NCI-H2029 treated with DMSO at 0.1 percent for 48 hours (cell line): ENCODE measurements at places on chromosomes 6 and 20.

DNA sequence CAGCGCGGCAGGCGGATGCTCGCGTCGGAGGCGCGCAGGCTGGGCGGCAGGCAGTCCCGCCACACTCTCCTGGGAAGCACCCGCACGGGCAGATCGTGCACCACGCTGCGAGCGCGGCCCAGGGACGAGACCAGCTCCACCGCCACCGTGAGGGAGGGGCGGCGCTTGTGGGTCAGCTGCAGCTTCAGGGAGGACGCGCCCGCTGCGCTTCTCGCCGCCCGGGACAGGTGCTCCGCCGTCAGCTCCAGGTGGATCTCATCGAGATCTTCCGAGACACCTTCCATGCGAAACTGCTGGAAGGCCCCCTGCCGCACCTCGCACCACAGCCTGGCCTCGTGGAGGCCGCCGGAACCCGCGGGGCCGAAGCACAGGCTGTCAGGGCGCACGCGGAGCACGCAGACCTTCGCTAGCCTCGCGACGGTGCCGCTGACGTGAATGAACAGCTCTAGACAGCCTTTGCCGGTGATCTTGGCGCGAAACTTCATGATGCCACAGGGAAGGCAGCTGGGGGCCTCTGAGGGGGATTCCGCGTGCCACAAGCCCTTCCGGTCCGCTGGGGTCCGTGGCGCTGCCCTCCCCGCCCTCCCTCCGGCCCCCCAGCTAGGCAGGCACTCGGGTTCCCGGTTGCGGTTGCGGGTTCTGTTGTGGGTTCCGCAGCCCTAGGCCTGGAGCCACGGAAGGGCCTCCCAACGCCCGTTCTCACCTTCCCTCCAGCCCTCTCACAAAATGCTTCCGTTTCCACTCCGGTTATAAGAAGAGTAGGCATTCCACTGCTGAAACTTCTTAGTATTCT lies at the start of gene HUS1B:
Gene HUS1B, minus strand, starts transcription at position 641 of the 793 bp plus-strand sequence. Its CDS starts 156 bp downstream, at position 485.
- DNase-seq = no peak

DNA sequence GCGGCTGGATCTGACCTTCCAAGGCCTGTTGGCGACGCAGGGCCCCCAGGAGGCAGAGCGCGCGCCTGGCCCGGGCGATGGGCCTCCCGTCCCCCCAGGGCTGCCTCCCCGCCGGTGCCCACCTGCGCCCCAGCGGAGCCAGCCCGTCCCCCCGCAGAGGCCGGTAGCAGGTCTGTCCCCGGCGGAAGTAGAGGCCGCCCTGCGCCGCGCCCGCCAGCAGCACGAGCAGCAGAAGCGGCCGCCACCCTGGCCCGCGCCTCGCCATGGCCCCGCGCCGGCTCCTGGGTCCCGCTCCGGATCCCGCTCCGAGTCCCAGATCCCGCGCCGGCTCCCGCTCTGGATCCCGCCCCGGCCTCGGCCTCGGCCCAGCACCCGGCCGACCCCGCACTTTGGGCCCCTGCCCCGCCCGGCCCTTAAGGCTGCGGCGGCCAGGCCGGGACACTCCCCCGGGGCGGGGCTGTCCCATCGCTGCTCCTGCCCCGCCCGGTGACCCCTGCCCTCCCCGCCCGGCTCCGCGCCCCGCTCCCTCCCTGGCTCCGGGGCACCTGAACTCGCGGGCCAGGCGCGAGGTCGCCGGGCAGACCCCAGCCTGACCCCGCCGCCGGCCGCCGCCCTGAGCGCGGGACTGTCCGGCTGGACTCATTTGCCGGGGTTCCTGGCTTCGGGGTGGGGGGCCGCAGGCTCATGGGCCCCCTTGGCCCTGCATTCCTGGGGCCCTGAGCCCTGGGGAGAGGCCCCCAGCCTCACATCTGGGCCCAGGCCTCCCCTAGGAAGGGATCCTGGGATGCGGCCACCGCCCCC lies at the start of gene CTSZ:
Gene CTSZ, minus strand, starts transcription at position 391 of the 801 bp plus-strand sequence. Its CDS starts 126 bp downstream, at position 265.
- DNase-seq = no peak

DNA sequence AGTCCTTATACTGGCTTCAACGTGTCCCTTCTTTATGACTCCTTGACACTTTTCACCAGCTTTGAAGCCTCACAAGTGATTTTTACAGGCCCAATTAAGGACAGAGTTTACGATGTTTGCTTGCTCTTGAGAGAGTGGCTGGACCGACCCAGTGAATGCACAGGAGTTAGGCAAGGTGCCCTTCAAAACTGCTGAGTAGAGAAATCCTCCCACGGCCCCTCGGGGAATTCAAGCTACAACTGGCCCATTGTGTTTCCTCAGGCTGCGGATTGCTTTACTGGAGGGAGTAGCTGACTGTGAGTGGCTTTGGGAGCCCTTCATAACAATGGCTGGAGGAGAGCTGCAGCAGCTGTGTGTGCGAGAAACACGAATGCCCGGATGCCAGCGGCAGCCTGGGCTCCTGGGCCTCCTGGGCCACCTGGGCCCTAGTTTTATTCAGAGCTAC lies 50.0 kb downstream of the SGK1 start:
- DNase-seq = no peak

DNA sequence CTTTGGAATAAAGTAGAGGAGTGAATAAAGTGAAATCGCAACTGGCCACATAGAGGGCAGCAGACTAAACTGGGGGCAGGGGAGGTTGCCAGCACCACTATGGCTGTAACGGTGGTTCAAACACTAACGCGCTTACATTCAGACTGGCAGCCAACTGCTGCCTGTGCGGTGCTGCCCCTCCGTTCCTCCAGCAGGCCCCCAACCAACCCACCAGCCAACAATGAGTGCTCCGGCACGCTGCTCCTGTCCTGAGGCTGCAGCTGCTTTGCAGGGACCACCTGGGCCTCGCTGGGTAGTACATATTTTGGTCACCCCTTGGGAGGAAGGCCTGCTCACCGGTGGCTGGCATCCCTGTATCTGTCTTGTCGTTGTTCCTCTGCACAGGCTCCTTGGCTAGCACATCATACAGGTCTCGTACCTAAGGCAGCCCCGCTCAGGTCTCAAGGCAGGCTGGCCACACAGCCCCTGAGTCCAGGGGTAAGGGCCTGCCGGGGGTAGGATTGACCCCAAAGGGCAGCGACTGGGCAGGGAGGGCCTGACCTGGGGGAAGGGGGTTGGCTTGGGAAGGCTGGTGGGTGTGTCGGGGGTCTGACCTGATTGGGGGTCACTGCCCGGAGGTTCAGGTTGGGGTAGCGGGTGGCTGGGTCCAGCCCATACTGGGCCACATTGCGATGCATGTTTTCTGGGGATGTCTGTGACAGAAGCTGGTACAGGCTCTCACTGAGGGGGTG lies 6.3 kb downstream of the MICAL1 start:
- no peak for DNase-seq

- DNase-seq = no peak
Observed at GRCh38 chr20:10824750-10825500, 151.1 kb upstream of the JAG1 start.
